Stimulated activated naive CD4-positive, alpha-beta T cell treated with Interleukin-2 at 50 U/mL for 16 hours (primary cell): ENCODE measurements at places on chromosomes 4 and X.

DNA sequence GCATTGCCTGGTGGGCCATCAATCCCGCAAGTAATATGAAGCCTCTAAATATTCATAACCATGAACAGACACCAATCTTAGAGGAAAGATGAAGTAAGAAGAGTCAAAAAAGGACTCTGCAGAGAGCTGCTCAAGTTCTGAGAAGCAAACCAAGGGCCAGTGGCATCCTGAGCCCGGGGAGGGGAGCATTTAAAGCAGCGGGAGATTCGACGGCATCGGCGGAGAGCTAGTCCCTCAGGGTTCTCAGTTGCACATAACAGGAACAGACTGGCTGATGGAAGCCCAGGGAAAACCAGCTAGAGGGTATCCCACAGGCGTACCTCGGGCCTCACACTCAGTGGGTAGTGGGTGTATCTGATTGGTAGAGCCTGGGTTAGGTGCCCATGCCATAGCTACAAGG, 4.9 kb upstream of the PNMA6E start:
- DNase-seq = no peak

- DNase-seq = peak; percentile 12
Measured at GRCh38 chr4:102586644-102587021, 85.5 kb downstream of the NFKB1 start.

- DNase-seq = peak; percentile 17
Measured at GRCh38 chr4:101306225-101306624, 41.1 kb downstream of the PPP3CA start.

DNA sequence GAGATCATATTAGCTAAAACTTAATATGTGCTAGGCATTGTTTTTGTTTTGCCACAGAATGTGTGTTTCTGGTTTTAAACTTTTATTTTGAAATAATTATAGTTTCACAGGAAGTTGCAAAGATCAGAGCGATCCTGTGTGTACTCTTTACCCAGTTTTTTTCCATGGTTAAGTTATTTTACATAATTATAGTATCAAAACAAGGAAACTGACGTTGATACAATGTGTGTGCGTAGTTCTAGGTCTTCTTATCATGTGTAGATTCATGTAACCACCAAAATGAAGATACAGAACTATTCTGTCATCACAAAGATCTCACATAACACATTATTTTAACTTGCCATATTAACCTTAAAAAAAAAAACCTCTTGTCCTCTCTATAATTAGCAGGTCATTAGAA, 69.2 kb downstream of the BLTP1 start:
- no peak for DNase-seq

DNA sequence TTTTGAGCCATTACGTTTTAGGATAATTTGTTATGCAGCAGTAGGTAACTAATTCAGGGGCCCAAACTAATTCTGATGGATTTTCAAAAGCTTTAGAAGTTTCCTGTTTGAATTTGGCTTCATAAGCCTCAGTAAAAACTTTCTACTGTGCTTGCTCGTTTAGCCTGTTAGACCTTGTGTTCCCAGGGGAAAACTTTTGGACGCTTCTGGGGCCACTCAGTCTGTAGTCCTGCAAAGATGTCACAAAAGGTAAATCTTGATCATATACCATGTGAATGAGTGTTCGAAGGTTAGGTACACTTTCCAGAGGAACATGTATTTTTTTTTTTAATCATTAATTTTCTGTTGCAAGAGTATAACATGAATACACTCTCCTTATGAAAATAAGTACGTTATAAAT, 70.7 kb downstream of the SUPT20HL2 start:
- DNase-seq = no peak

- no peak for DNase-seq
Measured at GRCh38 chr4:111556851-111557250, 588.4 kb upstream of the FAM241A start.

GRCh38 chr4:52755426-52755825, 4.2 kb upstream of the ERVMER34-1 start:
- no peak for DNase-seq

- no peak for DNase-seq
Measured at GRCh38 chr4:167509551-167509950, 275.3 kb upstream of the SPOCK3 start.

DNA sequence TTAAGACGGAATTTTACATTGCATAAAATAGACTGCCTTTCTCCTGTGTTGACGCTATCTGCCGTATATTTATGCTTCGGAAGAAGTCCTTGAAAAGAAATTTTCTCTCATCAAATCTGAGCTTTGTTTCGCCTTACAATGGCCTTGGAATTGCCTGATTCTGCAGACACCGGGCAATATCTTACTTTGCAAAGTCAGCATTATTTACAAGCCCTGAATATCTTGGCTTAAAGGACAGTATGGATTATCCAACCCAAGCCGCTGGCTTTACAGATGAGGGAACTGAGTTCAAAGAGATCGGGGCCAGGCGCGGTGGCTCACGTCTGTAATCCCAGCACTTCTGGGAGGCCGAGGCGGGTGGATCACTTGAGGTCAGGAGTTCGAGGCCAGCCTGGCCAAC, 1.1 kb upstream of the MANBA start:
- DNase-seq = no peak

DNA sequence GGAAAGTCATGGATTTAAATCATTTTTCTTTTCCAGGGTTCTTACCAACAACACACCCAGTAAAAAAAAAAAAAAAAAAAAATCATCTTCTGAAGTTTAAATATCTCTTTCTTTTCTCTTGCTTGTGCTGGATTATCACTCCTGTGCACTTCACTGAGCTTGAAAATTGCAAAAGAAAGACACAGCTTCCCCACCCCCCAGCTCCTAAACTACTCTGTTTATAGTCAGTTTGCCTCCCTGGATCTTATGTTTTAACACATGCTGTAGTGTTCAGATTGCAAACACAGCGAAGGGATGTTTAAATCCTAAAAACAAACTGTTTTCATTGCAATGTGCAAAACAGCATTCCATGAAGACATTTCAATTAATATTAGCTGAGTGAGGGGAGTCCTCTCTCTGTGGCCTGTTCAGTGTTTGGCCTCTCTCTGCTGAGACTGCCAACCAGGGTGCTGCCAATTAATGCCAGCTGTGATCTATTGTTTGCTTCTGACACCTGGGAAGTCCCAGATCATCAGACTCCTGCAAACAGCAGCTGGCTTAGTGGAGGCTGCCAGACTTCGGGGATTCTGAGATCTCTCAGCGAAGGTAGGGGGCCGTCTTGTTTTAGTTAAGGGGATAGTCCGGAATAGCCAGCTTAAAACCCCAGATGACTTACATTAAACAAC, 171.1 kb upstream of the PITX2 start:
- no peak for DNase-seq

DNA sequence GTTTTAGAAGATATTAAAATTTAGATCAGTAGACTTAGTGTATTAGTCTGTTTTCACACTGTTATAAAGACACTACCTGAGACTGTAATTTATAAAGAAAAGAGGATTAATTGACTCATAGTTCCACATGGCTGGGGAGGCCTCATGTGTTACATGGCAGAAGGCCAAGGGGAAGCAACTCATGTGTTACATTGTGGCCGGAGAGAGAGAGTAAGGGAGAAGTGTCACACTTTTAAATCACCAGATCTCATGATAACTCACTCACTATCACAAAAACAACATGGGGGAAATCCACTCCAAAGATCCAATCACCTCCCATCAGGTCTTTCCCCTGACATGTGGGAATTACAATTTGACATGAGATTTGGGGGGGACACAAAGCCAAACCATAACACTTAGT, 1159.7 kb upstream of the PCDH7 start:
- no peak for DNase-seq

DNA sequence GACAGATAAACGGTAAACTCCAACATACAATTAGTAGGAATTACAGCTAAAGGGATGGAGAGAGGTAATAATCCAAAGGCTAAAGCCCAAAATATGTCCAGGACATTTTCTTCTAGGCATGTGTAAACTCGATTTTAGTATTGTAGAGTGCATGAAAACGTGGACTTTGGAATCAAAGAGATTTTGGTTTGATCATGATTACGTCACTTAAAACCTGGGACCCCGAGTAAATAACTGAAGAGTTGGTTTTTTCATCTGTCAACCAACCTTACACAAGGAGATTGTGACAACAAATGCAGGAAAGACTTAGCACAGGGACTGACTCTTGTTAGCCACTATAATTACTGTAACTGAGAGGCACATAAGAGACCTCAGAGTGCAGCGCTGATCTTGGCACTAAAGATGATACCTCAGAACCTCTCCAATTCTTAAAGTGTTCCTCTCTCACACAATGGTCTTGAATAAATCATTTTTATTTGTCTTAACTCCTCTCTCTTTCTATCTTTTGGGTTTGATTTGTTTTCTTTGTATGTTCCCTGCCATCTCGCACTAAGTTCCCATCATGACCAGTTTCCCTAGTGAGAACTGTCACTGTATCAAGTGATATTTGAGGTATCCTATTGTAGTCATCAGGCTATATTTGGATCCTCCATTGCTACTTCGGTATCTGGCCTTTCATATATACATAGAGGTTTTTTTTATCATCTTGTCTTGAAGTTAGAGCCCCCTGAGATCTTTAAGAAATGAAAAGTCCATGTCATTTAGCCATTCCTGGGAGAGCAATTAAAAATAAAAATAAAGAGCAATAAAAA, 32.2 kb upstream of the MSL3 start:
- no peak for DNase-seq

- no peak for DNase-seq
Measured at GRCh38 chr4:85488416-85488815, 13.5 kb downstream of the ARHGAP24 start.

DNA sequence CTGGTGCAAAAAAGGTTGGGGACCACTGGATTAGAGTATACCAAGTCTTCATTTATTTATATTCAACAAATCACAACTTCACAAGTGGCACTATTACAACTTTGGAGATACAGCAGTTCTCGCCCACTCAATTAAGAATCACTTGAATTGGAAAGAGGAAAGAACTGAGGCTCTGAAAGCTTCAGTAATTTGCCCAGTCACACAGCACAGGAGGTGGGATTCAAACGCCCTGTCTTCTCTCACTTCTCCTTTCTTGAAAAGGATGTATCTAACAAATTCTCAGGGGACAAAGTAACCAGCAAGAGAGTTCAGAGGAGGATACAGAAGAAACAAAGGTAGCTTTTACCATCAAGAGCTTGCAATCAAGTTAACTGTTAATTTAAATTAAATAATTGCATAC, 12.4 kb downstream of the SMIM14 start:
- no peak for DNase-seq

GRCh38 chr4:146029147-146029546, 90.5 kb upstream of the ZNF827 start:
- no peak for DNase-seq

DNA sequence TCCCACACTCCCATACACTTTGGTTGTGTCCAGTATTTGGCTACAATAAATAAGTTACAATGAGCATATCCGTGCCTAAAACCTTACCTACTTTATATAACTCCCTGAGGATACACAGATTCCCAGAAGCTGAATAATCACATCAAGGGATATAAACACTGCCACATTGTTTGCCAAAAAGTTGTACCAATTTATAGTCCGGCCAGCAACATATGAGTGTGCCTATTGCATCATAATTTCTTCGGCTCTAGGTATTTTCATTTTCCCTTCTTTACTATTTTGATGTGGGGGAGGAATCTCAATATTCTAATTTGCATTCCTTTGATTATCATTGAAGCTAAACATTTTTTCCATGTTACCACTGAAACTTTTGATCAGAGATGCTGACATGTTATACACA, 146.4 kb downstream of the PCDH19 start:
- no peak for DNase-seq

- DNase-seq = no peak
Measured at GRCh38 chr4:3043282-3044020, 30.9 kb downstream of the HTT-AS start.

DNA sequence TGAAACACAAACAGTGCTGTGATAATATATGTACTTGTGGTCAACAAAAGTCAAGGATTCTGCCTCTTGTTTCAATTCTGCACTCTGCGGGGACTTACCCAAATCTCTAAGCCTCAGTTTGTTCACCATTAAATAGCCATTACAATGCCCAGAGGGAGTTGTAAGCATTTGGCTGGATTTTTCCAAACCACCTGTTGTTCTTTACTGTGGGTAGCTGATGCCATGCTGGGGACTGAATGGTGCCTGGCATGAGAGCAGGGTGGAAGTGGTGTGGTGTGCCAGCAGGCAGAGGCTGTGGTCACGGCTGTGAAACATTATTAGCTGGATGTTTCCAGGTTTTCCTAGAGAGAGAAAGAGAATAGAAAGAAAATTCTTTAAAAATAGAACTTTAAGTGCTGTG, 60.7 kb upstream of the PAK3 start:
- DNase-seq = no peak

- DNase-seq = no peak
Measured at GRCh38 chr4:173522951-173523395, 7.1 kb downstream of the HAND2 start.

DNA sequence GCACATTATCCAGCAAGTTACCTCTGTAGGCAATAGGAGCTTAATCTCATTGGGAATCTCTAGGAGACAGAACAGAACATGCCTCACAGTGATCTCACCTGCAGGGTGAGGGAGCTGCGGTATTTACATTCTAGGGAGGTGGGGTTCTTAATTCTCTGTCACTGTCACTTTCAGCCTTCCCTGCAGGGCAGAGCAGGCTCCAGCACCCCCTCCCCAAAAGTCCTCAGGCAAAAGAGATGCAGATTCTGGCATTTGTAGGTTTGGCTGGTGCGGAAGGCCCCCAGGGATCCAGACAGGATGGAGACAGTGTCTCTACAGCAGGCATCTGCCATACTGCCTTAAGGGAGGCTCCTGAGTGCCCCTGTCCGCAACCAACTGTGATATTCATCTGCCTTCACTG, 166.4 kb upstream of the ATP6AP2 start:
- DNase-seq = no peak

DNA sequence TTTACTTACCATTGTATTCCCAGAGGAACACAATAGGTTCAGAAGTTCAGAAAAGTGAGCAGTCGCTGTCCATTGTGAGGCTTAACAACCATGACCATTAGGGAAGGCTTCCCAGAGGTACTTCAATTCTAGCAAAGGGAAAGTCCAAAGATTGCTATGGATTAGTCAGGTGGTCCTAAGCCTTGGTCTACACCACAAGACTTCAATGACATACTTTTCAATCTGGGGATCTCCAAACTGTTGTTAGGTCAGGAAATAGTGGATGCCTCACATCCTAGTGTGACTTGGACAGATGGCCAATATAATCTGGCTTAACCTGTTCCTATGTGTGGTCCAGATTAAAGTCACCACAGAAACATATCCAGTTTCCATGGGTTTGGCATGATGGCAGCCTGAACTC, 118.0 kb downstream of the SPCS3 start:
- DNase-seq = no peak

GRCh38 chr4:57156242-57156990, 46.2 kb upstream of the IGFBP7 start:
- no peak for DNase-seq
